ENCODE measurements at places on chromosomes 2 and 18.

GRCh38 chr2:201406077-201406662 lies 45.1 kb downstream of the TRAK2 start:
- peak; percentile 30 for DNase-seq

GRCh38 chr18:12828116-12829051 lies 55.7 kb downstream of the PTPN2 start:
- no peak for DNase-seq

DNA sequence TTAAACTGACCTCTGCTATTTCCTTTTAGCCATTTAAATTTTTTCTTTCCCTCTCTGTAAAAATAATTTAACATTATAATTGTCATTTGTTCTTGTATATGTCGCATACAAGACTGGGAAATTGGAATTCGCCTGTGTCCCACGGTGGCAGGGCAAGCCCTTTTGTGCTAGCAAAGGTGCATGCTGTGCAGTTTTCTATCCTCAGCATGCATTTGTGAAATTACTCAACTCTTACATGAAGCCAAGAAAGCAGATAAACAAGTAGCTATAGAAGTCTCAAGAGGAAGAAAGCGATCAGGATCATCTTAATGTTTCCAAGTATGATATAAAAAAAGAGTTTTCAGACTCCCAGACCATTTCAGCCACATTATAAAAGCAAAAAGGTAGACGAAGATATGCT lies 392.6 kb upstream of the CHST9 start:
- DNase-seq: no peak

GRCh38 chr18:26228562-26229260 lies 2.5 kb downstream of the TAF4B start:
- DNase-seq: no peak

DNA sequence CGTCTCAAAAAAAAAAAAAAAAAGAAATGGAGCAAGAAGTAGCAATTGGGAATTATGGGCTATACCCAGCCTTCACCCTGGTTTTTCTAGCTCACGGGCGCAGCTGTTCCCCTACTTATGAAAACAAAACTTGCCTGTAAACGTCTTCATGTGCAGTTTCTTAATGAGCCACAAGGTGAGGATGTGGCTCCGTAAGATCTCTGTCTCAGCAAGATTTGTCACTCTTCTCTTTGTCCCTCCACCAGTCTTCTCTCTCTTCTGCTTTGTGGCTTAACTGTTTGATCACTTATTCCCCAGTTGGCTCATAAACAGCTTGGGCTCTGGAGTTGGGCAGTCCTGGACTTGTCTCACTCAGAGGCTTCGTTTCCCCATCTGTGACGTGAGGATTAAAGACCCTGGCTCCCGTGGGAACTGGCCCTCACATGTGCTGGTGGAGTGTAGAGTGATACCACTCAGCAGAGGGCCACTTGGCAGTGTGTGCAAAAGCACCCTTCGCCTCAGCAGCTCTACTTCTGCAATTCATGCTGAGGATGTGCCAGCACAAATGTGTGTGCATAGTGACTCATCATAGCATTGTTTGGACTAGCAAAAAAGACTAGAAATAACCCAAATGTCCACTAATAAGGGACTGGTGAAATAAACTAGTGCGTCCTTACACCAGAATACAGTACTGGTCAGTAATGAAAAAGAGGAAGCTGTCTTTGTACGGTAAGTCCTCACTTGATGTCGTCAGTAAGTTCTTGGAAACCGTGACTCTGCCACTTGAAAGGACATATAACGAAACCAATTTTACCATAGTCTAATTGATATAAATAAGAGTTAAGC lies 8.7 kb downstream of the CEP68 start:
- DNase-seq: peak; percentile 50

- DNase-seq: no peak
Measured at GRCh38 chr18:69408522-69408921, 7.8 kb downstream of the DOK6 start.

- no peak for DNase-seq
Measured at GRCh38 chr18:75376004-75376403, 51.5 kb downstream of the SMIM21 start.

GRCh38 chr2:6590442-6590841 lies 275.3 kb downstream of the CMPK2 start:
- peak; percentile 5 for DNase-seq

- peak; percentile 18 for DNase-seq
Measured at GRCh38 chr2:137910641-137911040, 53.6 kb upstream of the HNMT start.

DNA sequence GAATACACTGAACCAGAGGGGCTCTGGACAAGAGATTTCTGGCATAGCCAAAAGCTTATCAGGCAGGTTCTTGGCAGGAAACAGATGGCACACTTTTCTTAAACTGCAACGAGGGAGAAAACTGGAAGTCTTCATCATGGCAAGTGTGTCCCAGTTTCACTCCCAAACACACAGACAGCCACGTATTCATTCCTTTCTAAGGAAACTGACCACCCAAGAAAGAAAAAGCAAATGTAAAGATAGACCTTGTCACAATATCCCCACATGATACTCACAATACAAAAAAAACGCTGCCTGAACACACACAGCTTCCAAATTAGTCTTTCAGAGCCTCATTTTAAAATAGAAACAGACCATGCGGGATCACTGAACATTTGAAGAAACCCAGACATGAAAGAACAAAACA lies 40.6 kb upstream of the RTTN start:
- no peak for DNase-seq

GRCh38 chr2:9247786-9248185 lies 41.2 kb downstream of the ASAP2 start:
- no peak for DNase-seq

DNA sequence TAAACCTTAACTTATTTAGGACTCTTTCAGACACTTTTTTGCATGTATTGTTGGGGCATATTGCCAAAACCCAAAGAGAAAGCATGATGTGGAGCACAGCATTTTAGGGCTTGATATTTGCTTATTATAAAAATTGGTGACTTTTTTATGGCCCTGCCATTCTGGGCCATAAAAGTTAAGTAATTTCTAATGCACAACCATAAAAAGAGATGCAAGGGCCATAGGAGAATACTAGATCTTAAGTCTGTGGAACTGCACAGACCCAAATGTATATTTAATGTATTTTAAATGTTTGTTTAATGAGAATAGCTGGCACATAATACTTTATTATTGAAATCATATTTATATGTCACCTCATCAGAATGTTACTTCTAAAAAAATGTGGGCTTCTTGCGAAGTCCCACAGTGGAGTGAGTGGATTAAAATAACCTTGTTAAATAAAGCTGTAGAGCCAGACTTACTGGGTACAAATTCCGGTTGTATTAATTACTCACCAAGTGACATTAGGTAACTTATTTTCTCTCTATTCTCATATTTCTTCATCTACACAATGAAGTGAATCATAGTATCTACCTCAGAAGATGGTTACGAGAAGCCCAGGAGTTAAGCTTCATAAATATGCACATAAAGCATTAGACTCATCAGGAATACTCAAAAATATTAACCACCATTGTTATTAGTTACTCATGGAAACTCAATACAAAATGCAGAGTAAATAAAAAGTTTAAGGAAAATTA lies 52.2 kb downstream of the HNMT start:
- no peak for DNase-seq

DNA sequence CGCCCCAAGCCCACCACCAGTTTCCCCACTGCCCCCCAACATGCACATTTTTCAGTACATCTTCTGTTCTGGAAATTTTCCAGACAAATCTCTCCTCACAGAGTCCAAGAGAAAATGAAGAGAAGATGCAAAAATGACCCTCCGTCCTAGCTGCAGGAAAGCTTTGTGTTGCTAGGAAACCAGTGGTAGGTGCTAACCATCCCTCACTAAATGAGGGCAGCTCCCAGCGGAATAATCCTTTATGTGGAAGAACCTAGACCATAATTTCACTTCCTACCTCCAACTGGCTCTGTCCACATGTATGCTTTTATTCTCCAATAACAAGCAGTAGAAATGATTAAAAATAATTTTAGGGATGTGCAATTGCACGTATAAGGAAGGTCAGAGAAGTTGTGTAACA lies 311.9 kb upstream of the EPHA4 start:
- no peak for DNase-seq

Data from RWPE1 (cell line).